ENCODE measurements at places on chromosomes 2 and 18.

GRCh38 chr2:152600697-152601096 is 116.6 kb downstream of the PRPF40A start:
- no peak for DNase-seq

- peak; percentile 26 for DNase-seq
Measured at GRCh38 chr2:25521665-25522387, 151.6 kb downstream of the DTNB start.

GRCh38 chr2:76498360-76498759 is 787.6 kb upstream of the GCFC2 start:
- no peak for DNase-seq

DNA sequence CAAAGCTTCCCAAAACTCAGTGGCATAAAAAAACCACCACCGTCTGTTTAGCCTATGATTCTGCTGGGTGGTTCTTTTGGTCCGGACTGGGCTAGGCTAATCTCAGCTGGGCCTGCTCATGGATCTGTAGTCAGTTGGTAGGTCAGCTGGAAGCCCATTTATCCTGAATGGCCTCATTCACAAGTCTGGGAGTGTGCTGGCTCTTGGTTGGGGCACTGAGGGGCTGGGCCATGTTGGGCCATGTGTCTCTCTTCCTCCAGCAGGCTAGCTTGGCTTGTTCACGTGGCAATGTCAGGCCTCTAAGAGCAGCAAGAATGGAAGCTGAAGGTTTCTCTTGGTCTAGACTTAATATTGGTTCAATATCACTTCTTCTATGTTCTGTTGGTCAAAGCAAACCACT is 95.7 kb upstream of the HS6ST1 start:
- no peak for DNase-seq

DNA sequence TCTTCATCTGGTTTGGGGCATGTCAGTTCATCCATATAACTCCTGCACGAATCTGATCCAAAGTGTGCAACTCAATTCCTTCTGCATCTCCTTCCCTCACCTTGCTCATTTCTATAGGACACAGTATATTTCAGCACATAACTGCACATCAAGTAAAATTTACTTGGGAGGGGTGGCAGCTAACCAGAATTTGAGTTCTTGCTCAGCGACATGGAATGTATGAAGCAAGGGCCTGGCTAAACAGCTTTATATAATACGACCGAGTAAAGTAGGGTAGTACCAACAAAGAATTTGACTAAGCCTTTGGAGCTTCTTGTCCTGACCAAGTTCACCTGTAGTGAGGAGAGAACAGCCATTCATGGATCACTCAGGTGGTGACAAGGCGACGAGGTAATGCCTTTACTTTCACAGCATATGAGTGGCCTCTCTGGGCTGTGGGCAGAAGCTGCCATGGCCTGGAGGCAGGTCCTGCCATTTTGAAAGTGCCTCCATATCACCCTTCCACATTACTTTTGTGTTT is 570.2 kb upstream of the TNP1 start:
- DNase-seq = no peak
